Tracheal epithelial cell (primary cell): ENCODE measurements at places on chromosomes 7 and 10. TPM values are rescaled to one million over a fixed set of nuclear protein-coding genes. Genes with fewer than 3 reads are reported as not detected.

Gene PIP
- total RNA-seq, result not detected in 2 replicates

Gene HELLS
- total RNA-seq, result 6.6 and 8.0 TPM in 2 replicates

Gene NKX6-2
- total RNA-seq, result not detected in 2 replicates

Gene PPP1R3C
- 6.0 and 16.9 TPM in 2 replicates for total RNA-seq
